Astrocyte of the spinal cord (primary cell): ENCODE measurements at places on chromosomes 12 and 14.

DNA sequence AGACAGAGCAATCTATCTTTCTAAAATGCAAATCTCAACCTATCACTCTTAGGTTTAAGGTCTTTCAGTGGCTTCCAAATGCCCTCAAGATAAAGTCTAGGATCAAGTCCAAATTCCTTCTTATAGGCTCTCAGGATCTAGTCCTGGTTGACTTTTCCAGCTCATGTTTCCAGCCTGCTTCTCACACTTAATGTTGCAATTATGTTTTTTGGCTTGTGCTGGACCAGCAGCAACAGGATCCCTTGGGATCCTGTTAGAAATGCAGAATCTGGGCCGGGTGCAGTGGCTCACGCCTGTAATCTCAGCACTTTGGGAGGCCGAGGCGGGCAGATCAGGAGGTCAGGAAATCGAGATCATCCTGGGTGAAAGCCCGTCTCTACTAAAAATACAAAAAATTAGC is 10.6 kb downstream of the GPR33 start:
- no peak for DNase-seq

GRCh38 chr14:77580964-77581505 is 35.4 kb downstream of the SPTLC2 start:
- peak; percentile 89 for DNase-seq

- no peak for DNase-seq
Observed at GRCh38 chr12:129230995-129231394, 377.7 kb downstream of the GLT1D1 start.

DNA sequence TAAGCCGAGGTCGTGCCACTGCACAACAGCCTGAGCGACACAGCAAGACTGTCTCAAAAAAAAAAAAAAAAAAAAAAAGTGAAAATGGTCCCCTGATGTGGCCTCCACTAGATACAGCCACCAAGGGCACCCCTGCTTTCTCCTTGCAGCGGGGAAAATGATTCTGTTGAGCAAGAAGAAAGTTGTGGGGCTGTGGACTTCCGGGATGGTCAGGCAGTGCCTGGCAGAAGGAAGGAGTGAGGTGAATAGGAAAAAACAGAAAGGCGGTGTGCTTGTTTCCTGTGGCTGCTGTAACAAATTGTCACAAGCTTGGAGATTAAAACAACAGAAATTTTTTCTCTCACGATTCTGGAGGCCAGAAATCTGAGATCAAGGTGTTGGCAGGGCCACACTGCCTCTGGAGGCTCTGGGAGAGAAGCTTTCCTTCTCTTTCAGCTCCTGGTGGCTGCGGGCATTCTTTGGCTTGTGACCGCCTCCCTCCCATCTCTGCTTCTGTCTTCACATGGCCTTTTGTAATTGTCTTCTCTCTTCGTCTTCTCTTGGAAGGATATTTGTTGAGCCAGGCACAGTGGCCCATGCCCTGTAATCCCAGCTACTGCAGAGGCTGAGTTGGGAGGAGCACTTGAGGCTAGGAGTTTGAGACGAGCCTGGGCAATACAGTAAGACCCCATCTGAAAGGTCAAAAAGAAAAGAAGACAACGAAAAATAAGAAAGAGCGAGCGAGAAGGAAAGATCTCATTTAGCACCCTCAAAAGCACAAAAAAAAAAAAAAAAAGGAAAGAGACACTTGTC is 116.6 kb upstream of the MED13L start:
- DNase-seq, result no peak

- no peak for DNase-seq
Observed at GRCh38 chr12:95271465-95271864, 53.9 kb downstream of the VEZT start.

GRCh38 chr12:1724250-1724649 is 33.4 kb downstream of the ADIPOR2 start:
- no peak for DNase-seq

DNA sequence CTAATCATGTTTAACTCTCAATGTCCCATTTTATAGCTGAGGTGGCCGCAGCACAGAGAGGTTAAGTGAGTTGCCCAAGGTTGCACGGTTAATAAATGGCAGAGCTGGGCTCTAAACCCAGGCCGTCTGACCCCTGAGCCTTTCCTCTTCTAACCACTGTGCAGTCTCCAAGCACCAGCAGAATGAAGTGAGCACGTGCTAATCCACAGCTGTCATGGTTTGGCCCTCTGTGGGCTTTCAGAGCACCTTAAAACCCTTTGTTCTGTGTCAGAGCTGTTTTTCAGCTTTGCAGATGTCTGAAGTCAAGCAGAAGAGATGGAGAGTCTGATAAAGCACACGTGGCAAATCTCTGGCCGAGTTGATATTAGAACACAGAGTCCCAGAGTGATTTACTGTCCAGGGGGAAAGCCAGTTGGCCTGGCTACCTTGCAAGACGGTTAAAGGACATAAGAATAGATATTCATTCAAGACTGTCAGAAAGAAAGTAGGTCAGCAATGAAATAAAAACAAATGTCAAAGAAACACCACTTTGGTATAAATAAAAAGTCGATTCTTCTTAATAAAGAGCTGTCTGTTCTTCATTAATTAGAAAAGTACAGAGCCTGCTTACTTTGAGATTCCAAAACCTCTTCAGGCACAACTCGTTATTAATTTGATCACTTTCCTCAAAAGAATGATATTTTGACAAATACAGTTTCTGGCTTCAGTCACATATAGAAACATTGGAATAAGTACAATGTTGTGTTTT is 107.3 kb downstream of the CRADD start:
- peak; percentile 86 for DNase-seq

DNA sequence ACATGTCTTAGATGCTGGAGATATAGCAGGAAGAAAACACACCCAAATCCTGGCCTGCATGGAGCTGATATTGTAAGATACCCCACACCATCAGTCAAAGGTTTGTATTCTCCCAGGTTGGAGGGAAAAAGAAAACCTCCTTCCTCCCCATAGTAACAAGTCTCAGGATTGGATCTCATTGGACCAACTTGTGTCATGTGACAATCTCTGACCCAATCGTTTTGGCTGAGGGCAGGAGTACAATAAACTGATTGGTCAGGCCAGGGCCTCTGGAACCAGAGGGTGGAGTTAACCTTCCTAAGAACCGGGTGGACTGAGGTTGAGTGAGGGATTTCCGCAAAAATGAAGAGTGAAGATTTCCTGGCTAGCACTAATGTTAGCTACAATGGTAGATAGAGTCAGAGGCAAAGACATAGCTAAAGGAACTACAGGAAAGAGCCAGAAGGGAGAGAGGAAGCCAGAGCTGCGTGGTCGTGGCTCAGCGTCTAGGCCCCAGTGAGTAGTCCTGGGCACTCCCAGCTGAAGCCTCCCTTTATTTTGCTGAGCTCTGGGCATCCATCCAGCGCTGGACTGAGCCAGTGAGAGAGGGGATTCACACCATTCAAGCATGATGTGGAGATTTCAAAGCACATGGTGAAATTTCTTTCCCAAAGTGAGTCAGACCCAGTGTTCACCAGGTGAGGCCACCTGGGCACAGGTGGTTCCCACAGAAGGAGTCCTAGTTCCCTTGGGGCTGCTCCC is 219.9 kb downstream of the AACS start:
- no peak for DNase-seq

DNA sequence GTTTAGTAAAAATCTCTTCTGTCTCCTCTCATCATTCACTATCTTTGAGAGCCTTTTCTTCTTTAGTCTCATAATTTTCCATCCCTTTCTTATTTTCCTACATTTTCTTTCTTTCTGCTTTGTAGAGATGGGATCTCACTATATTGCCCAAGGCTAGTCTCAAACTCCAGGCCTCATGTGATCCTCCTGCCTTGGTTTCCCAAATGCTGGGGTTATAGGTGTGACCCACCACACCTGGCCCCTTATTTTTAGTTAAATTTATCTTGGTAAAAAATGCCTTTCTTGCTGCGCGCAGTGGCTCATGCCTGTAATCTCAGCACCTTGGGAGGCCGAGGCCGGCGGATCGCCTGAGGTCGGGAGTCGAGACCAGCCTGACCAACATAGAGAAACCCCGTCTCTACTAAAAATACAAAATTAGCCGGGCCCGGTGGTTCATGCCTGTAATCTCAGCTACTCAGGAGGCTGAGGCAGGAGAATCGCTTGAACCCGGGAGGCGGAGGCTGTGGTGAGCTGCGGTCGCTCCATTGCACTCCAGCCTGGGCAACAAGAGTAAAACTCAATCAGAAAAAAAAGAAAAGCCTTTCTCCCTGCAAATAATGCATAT is 996 bp downstream of the SLC2A3 start:
- DNase-seq, result no peak

DNA sequence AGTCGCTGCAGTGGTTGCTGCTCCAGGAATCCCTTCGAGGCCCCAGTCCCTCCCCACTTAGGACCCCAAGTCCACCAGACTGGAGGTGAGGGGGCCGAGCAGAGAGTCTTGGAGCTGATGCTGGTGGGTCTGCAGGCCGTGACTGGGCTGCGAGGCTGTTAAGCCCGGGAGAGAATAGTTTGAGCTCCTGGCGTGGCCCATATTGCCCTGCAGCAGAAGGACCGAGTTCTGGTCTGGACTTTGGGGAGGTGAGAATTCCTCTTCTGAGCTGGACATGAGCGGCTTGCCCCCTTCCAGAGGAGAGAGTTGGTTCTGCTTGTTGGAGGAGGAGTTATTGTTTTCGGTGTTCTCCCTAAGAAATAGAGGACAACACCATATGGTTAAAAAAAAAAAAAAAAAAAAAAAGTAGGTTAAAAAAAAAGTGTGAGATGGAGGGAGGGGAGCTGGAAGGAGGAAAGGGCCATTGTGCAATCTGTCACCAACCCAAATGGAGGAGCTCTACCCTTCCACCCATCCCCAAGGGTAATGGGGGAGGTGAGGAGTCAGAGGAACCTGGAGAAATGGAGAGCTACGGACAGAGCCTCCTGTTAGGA is 3.0 kb downstream of the SIX1 start:
- peak; percentile 39 for DNase-seq

- DNase-seq, result no peak
Observed at GRCh38 chr12:30962047-30962446, 35.5 kb downstream of the TSPAN11 start.

DNA sequence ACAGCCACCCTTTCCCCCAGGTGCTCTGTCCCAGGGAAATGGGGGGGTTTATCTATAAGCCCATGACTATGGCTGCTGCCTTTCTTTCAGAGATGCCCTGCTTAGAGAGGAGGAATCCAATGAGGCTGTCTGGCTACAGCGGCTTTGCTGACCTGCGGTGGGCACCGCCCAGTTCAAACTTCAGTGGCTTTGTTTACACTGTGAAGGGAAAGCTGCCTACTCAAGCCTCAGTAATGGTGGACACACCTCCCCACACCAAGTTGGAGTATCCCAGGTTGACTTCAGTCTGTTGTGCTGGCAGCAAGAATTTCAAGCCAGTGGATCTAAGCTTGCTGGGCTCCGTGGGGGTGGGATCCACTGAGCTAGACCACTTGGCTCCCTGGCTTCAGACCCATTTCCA is 869.2 kb downstream of the SLC6A15 start:
- no peak for DNase-seq

DNA sequence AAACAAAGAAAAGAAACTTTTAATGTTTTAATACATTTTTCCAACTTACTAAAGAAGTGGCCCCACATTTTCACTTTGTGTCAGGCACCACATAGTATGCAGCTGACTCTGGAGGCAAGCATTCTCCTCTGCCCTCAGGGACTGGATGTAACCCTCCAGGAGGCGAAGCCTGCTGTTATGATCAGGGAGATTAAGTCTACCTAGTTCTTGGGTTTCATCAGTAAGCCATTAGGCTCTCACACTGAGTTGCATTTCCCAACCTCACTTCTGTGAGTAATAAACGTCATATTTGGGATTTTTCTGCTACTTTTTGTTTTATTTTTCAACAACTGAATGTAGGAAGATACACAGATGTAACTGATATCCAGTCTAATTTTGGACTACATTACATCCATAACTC is 101.2 kb upstream of the LRFN5 start:
- DNase-seq, result no peak

DNA sequence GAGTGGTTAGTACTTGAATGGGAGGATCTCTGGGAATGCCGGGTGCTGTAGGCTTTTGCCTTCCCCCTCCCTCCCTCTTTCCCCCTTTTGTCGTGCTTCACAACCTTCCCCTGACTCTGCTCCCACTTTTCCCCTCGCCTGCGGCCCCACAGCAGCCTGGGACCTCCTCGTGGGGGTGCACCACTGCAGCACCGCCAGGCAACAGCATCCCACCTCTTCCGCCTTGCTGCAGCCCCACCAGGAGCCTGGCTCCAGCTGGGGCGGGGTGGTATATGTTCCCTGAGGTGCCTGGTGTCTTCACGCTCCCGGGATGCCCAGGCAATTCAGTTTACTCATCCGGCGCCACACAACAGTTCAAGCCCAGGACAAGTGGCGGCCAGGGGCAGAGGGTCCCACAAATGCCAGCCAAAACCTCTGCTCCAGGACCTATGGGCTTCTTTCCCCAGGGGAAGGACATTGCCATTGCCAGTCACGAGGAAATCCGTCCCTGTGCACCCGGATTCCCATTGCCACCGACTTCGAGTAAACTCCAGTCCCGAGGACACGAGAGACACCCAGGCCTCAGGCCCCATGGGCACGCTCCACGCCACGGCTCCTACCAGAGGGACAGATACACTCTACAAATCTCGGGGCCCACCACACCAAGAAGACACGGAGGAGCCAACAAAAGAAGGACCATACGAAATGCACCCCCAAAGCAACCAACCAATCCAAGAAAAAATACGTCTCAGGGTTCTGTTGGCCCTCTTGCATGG is 181.7 kb downstream of the ALG10 start:
- no peak for DNase-seq

- no peak for DNase-seq
Observed at GRCh38 chr12:83093426-83093825, 406.7 kb downstream of the TMTC2 start.

- DNase-seq, result no peak
Observed at GRCh38 chr12:57157588-57158173, 10.3 kb upstream of the LRP1-AS start.

DNA sequence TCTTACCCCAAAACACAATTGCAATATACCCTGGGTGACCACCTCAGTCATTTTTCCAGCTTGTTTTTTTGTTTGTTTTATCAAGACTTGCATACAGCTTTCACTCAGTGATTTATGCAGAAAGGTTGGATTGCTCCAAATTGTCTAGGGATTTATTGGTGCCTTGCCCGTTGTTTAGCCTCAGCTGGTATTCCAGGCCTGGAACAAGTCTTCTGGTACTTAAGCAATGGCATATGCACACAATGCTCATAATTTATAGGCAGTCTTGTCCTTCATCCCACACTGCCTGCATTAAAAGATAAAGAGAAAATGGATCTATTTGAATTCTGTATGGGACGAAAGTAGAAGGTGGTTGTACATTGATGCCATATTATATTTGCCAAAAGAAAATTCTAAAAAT is 392.5 kb downstream of the ADAMTS20 start:
- DNase-seq, result no peak

- DNase-seq, result no peak
Observed at GRCh38 chr14:21526672-21527317, 649 bp upstream of the SALL2 start.

- DNase-seq, result peak; percentile 90
Observed at GRCh38 chr12:56635806-56636674, 5.9 kb upstream of the BAZ2A start.
